ENCODE measurements at places on chromosomes 16 and 17.

DNA sequence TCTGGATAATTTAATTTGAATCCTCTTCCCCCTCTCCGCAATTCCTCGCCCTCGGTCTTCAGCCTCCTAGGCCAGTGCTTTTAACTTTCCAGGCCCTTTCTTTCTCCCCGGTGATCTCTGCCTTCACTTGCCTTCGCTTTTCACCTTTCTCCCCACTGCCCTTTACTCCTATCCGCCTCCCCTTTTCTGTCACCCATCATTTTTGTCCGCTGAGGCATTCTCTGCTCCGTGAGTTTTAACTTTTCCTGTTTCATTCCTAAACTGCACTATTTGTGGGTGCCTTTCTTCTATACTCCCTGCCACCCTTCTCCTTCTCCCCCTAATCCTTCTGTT is 729 bp downstream of the LONP2 start:
- no peak for DNase-seq

- no peak for DNase-seq
Observed at GRCh38 chr17:79104898-79105600, 30.4 kb downstream of the ENGASE start.

DNA sequence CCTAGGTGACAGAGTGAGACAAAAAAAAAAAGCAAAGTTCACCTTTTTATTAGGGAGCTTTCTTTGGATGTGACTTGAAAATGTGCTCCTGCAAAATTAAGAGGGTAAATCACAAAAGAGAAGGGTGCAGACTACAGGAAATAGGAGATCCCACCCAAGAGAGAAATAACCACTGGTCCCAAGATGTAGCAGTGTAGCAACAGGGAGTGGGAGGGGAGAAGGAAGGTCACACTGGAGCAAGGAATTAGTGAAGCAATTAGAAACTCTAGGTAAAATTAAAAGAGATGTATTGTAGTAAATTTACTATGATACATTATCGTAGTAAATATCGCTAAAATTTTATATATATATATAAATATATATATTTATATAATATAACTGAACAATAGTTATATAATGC is 12.3 kb upstream of the SPN start:
- DNase-seq = no peak

- DNase-seq = no peak
Observed at GRCh38 chr17:14118951-14119350, 49.6 kb downstream of the COX10 start.

GRCh38 chr16:10562361-10562899 is 18.0 kb downstream of the EMP2 start:
- no peak for DNase-seq

All from dorsolateral prefrontal cortex (tissue), 122 donors.